ENCODE measurements at places on chromosomes 6 and 20. TPM values are rescaled to one million over a fixed set of nuclear protein-coding genes. Genes with fewer than 3 reads are reported as not detected.

- H3K27me3 ChIP-seq: no peaks in the 10 kb centered on the region
- no peak overlapping the region for H3K4me3 ChIP-seq
- DNase-seq: peak; percentile 42
- no peak overlapping the region for H3K27ac ChIP-seq
Measured at GRCh38 chr6:35624341-35625070, 64.2 kb downstream of the FKBP5 start.

DNA sequence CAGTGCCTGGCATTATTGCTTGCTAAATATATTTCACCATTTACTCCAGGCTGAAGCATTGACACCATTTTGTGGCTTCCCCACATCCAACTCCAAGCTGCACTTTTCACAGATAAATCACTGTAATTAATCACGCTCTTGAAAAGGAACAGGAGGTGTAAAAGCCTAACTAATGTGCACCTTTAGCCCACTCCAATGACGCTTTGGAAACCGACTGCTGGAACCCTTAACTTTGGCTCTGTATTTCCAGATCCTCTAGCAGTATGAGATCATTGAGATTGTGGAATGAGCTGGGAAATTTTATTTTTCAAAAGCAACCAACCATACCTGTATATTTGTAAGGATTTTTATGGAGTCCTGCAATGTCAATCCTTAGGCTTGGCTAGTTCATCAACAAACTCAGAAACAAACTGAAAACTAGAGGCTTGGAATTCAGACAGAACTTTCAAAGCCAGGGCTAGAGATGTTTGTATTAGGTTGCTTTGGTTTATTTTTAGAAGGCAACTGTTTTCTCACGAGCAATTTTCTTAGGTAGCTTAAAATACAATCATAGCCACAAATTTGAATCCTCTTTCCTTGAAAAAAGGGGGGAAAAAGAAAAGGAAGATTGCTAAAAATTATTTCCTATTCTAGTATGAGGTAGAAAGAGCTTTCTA lies 52.8 kb upstream of the UTRN start:
- H3K27me3 ChIP-seq: no peaks in the 10 kb centered on the region
- H3K36me3 ChIP-seq: no peaks in the 10 kb centered on the region
- no peak overlapping the region for H3K27ac ChIP-seq
- no peak for DNase-seq
- H3K4me1 ChIP-seq: no peaks in the 10 kb centered on the region

DNA sequence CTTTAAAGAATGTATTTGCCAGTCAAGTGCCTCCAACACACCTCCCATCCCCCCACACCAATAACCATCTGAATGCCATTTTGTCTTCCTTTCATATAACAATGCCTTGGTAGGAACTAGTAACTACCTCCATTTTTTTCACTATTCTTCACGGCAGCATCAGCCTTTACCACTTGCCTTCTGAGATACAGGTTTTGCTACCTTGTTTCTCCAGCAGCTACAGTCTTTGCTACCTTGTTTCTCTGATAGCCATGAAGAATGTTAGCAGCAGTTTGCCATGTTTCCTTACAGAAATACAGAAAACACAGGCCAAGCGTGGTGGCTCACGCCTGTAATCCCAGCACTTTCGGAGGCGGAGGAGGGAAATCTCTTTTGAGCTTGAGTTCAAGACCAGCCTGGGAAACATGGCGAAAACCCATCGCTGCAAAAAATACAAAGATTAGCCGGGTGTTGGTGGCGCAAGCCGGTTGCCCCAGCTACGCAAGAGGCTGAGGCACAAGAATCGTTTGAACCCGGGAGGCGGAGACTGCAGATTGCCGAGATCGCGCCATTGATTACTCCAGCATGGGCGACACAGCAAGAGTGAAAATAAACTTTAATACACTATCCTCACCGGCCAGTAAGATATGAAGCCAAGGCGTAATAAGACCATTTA lies 100.9 kb downstream of the HFE start:
- no peak for DNase-seq
- H3K36me3 ChIP-seq: no peaks in the 10 kb centered on the region
- no peaks in the 10 kb centered on the region for H3K27me3 ChIP-seq
- H3K4me3 ChIP-seq: peak overlapping the region; percentile 0
- H3K4me1 ChIP-seq: peaks cover 19% of the 10 kb centered on the region
- H3K27ac ChIP-seq: peak overlapping the region; percentile 62

Gene CLPSL2
- not detected for total RNA-seq

DNA sequence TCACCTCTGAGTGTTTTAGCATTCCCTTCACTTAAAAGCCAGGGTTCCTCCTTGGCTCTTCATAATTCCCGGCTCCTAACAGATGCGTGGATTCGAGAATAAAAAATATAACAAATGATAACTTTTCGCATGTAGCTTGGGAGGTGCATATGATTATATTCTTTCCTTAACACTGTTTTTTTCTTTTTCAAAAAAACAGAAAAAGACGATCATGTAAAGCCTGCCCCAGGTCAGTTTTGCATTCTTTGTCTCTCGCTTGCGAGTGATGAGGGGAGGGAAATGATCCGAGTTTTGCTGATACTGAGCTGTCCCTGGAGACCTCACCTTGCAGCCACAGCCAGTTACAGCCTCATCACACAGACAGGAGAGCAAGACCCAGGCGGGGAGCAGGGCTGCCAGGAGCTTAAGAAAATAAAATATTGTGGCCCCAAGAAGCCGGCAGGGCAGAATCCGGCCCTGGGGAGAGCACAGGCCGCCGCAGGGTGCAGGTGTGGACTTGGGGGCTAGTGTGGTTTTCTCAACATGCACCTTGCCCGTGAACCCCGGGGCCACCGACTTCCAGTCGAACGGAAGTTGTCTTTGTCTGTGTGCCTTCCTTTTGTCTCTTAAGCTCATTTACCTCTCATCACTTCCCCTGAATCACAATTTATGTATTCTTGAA lies 301.8 kb downstream of the TAF4 start:
- no peak for DNase-seq
- no peaks in the 10 kb centered on the region for H3K27me3 ChIP-seq
- no peaks in the 10 kb centered on the region for H3K4me1 ChIP-seq
- no peak overlapping the region for H3K27ac ChIP-seq

Gene PLN
- not detected for total RNA-seq

GRCh38 chr20:33554914-33555420 lies 65.1 kb downstream of the CBFA2T2 start:
- H3K27ac ChIP-seq: no peak overlapping the region
- no peaks in the 10 kb centered on the region for H3K27me3 ChIP-seq
- no peak overlapping the region for H3K4me3 ChIP-seq
- H3K4me1 ChIP-seq: peaks cover 7% of the 10 kb centered on the region
- peak; percentile 94 for DNase-seq

GRCh38 chr6:971981-972640 lies 279.2 kb upstream of the EXOC2 start:
- no peaks in the 10 kb centered on the region for H3K36me3 ChIP-seq
- no peak overlapping the region for H3K27ac ChIP-seq
- H3K4me3 ChIP-seq: no peak overlapping the region
- DNase-seq: no peak
- H3K4me1 ChIP-seq: no peaks in the 10 kb centered on the region

GRCh38 chr6:99434702-99435530 lies 9.8 kb upstream of the PNISR start:
- H3K27me3 ChIP-seq: no peaks in the 10 kb centered on the region
- DNase-seq: peak; percentile 57
- H3K4me1 ChIP-seq: no peaks in the 10 kb centered on the region
- H3K36me3 ChIP-seq: no peaks in the 10 kb centered on the region

DNA sequence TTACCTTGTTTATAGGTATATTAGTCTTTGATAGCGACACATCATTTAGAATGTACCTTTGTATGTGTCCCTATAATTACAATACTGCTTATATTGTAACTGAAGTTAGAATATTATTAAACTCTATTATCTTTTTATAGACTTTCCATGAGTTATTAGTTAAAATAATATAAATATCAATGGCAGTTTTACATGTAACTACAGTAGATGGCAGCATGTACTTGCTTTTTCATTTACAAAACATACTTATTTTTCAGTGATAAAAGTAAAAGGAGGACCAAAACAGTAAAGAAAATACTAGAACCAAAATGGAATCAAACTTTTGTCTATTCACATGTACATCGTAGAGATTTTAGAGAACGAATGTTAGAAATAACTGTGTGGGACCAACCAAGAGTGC lies 364.3 kb downstream of the RIMS1 start:
- H3K27me3 ChIP-seq: no peaks in the 10 kb centered on the region
- H3K4me1 ChIP-seq: no peaks in the 10 kb centered on the region
- H3K4me3 ChIP-seq: no peak overlapping the region
- no peak overlapping the region for H3K27ac ChIP-seq
- no peaks in the 10 kb centered on the region for H3K36me3 ChIP-seq

Gene PPARD
- total RNA-seq: 29.2 TPM

Gene MUC22
- total RNA-seq: not detected

DNA sequence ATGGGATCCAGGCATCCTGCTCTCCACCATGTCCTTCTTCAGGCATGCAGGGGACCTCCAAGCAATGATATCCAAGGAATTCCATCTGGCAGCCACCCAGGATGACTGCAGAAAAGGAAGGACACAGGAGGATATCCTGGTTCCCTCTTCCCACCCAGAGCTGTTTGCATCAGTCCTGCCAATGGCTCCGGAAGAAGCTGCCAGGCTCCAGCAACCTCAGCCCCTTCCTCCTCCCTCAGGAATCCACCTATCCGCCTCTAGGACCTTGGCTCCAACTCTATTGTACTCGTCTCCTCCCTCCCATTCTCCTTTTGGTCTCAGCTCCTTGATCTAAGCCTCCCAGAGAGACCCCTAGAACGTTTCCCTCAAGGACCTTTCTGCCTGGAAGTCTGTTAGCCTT lies 733 bp upstream of the PSORS1C2 start:
- H3K36me3 ChIP-seq: no peaks in the 10 kb centered on the region
- DNase-seq: no peak
- no peak overlapping the region for H3K27ac ChIP-seq
- peaks cover 8% of the 10 kb centered on the region for H3K4me1 ChIP-seq
- no peak overlapping the region for H3K4me3 ChIP-seq

Gene EGFL8
- total RNA-seq: 13.6 TPM

Gene AKAP12
- total RNA-seq: 340 TPM

- no peak overlapping the region for H3K27ac ChIP-seq
- H3K36me3 ChIP-seq: no peaks in the 10 kb centered on the region
- no peak overlapping the region for H3K4me3 ChIP-seq
- no peaks in the 10 kb centered on the region for H3K4me1 ChIP-seq
- DNase-seq: no peak
- H3K27me3 ChIP-seq: no peaks in the 10 kb centered on the region
Measured at GRCh38 chr6:33075208-33075567, 602 bp upstream of the HLA-DPB1 start.

Gene LGSN
- total RNA-seq: not detected

Gene LPA
- total RNA-seq: not detected

Gene SLC35F1
- total RNA-seq: not detected

Gene SLC22A3
- not detected for total RNA-seq
